ENCODE measurements at places on chromosomes 1 and 21.

- no peak for DNase-seq
Observed at GRCh38 chr1:173420330-173420806, 56.8 kb upstream of the PRDX6 start.

- DNase-seq, result no peak
Observed at GRCh38 chr1:224500796-224501195, 66.2 kb upstream of the WDR26 start.

DNA sequence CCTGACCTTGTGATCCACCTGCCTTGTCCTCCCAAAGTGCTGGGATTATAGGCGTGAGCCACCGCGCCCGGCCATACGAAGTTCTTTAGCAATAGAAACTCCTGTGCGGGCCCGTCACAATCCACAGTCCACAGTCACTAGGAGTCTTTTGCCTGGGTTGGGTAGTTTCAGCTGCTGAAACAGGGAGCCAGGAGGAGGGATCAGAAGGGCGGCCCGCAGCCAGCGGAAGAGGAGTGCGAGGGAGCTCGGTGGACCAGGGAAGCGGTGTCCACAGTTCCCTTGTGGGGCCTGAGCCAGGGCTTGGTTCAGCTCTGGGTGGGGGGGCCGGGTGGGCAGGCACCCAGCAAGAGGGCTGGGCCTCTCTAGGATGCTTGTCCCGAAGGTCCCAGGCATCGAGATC is 17.9 kb upstream of the HSPG2 start:
- no peak for DNase-seq

- DNase-seq, result peak; percentile 54
Observed at GRCh38 chr21:34603002-34603709, 11.8 kb downstream of the RCAN1 start.

DNA sequence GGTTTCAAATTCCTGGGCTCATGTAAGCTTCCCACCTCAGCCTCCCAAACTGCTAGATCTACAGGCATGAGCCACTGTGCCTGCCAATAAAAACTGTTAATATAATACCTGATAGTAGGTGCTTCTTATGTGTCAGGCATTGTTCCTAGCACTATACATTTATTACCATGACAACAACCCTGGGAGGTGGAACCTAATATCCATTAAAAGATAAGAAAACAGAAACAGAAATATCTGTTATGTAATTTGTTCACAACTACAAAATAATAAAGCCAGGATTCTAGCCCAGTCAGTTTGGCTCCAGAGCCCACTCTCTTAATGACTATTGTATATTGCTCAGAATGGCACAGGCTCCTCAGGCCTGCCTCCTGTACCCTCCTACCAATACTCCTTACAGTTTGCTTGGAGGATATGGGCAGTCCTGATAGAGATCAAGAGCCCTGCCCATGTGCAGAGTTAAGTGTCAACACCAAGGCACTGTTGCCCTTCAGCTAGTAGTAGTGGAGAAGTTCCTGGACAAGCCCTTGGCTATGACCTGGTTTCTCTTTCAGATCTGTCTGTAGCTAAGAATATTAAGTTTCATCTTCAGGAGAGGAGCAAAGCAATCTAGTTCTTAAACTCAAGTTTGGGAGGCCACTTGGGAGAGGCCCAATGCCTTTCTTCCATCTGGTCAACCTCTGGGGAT is 22.4 kb downstream of the RPL5 start:
- DNase-seq, result no peak
